ENCODE measurements at places on chromosomes 12 and 14.
A peak's percentile ranks its signal among the peaks of the same experiment; 100 is the strongest.

- DNase-seq, result no peak
These were observed 6.6 kb downstream of the FGF6 start for GRCh38 chr12:4438834-4439596.

DNA sequence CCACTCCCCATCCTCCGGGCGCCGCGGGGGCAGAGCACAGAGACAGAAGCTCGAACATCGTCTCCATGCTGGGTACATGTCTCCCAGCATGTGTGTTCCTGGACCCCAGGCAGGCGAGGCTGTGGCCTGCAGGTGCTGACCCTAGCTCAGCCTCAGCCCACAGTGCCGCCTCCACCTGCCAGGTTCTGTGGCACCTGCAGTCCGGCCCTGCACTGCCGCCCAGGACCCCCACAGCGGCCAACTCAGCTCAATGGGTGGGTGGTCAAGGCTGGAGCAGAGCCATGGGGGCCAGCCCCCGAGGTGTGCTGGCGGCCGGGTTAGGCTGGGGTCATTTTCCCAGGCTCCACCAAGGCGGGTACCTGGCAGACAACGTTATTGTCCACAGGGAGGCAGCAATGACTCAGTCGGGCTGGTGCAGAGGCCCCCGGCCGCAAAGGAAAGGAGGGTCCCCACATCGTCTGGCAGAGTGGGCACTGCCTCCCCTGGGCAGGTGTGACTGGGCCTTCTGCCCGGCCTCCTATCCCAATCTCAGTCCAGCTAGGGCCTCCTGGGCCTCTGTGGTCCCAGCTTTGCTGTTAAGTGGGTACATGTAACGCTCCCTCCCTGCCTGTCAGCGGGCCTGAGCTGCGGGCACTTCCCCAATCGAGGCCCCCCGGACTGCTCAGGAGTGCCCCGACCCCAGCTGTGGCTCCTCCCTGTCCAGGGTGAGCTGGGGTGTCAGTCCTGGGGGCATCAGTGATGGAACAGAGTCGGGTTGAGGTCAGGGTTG is 20.2 kb upstream of the NUDT14 start:
- DNase-seq, result peak; percentile 51

GRCh38 chr12:123354600-123354999 is 10.0 kb downstream of the SBNO1 start:
- no peak for DNase-seq

DNA sequence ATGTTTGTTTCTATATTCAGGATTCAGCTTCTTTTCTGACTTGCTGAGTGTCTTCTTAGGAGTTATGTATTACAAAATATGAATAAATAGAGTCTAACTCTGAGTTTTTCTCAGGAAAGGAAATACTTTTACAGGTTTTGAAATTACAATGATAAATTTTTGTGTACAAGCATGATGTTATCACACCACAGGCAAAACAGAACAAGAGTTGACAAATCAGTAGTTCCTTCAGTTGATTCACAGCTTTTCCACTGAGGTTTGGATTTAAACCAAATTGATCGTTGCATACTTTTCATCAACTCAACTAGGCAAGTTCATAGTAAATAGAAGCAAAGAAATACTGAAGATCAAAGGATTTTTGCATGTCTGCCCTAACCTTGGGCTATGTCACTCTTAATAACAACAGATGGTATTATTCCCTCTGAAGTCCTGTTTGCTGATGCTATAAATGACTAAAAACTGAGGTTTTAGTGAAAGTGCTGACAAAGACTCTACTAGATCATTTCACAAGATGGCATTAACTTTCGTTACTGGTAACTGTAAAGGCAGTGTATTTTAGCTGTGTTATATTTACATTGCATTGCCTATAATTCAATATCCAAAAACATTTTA is 520.2 kb downstream of the FLRT2 start:
- no peak for DNase-seq

DNA sequence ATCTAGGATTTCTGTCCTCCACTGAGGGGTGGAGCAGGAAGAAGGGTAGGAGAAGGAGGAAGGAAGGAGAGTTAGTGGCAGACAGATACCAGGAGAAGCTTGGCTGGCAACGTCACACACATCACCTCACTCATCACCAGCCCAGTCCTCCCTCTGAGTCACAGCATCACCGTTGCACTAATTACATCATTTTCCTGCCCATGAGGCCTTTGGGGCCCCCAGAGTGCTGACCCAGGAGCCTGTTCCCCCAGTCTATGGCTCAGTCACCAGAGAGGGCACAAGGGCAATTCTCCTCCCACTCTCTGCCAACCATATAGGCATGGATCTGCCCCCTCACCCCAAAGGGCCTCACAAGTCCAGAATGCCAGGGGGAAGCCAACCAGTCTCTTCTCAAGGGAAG is 4.6 kb downstream of the RND1 start:
- no peak for DNase-seq

DNA sequence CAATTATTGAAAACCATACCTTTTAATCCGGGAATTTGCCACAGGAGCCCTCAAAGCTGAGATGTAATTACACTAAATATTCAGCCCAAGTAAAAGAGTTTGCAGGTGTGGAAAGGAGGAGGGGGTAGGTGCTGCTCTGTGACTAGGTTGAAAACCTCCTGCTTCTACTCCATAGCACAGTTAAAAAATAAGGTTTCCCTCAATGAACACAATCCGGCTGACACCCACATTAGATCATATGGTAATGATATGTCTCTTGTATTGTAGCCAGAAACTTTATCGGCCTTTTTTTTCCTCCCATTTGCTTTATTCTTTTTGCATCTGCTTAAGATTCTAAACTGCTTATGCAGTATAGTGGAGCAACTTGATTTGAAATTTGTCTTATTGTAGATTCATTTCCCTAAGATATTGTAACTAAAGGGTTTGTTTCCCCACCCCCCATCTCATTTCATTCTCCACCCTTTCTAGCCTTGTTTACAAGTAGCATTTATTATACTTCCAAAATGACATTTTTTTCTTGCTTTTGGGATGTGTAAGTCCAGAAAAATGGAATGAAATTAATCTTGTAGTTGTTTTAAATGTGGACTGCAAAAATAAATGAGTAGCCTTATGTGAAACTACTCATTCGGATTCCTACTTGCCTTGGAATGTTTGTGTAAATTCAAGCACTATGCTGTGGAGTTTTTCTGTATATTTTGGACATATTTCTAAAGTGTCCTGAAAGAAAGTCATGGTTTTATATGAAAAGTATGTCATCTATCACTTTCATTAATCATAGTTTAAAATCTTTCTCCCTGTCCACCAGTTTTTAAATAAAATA is at the start of gene DCN:
Gene DCN, minus strand, starts transcription at position 182 of the 820 bp plus-strand sequence. CDS start 4,265 bp downstream, outside the sequence.
- no peak for DNase-seq

DNA sequence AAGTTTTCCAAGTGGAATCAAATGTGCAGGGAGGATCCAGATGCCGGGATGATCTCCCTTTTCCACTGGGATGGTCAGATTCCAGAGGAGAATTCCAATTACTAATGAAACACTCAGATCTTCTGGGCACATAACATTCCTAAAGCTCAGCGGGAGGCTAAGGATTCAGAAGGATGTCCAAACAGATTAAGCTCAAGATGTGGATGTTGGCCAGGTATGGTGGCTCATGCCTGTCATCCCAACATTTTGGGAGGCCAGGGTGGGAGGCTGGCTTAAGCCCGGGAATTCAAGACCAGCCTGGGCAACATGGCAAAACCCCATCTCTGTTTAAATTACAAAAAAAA is 62.0 kb upstream of the PNMA1 start:
- no peak for DNase-seq

- DNase-seq, result no peak
These were observed 36.5 kb upstream of the FRS2 start for GRCh38 chr12:69433653-69434052.
